Mucosa of descending colon (tissue), 3 donors: ENCODE measurements at places on chromosomes 5 and 9.

DNA sequence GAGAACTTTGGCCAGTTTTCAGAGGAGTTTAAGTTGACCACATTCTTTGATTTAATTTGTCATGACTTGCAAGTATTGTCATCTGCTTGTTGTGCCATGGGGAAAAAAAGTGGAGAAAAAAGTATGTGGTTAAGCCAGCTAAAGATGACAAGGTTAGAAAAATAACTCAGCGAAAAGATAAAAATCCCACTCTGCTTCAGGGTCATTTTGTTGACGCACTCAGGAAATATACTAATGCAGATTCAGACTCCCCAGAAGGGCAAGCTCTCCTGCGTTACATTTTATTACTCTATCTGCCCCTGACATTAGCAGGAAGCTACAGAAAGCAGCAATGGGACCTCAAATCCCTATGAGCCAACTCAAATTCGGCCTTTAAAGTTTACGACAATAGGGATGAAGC, 27.6 kb upstream of the TESK1 start:
- DNase-seq = no peak

GRCh38 chr5:1868886-1869475, 13.7 kb downstream of the IRX4 start:
- DNase-seq = no peak

DNA sequence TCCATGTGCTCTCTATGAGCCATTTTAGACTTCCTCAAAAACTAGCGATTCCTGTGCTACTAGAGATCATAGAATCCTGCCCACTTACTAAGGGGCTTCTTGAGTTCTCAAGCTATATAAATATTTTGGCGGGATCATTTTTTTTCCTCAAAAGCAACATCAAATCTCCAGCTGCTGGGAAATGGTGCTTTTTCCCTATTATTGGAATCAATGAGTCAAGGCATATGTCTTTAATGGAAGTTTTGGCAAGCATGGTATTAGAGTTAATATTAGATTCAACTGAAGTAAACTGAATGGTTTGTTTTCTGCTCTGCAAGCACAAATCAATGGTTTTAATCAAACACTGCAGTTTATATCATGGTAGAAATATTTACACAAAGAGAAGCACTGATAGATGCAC, 369.9 kb upstream of the PTGER4 start:
- DNase-seq = no peak

DNA sequence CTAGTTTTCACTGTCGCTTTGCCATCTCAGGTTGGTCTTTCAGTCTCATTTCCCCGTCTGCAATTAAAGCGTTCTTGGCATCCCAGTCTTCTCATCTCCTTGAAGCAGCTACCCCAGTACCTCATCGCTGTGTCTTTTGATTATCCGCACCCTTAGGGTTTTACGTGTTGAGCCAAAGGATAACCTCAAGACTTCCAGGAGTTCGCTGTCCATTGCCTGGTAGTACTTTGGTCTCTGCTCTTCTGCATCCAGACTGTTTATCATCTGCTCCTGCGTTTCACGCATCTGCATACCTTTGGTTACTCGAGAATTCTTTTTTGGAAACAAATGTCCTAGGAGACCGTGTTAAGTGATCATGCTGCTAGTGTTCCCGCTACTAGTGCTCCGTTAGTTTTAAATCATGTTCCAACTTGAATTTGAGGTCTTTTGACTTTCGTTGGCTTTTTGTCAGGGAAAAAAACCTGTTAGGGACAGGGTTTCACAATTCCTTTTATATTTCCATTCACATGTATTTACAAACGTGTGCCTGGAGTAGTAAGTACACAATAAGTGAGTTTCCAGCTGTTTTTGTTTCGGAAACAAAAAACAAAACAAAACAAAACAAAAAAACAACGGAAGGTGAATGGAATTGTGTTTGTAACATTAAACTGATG, 888 bp downstream of the RABGAP1 start:
- DNase-seq = peak; percentile 37

DNA sequence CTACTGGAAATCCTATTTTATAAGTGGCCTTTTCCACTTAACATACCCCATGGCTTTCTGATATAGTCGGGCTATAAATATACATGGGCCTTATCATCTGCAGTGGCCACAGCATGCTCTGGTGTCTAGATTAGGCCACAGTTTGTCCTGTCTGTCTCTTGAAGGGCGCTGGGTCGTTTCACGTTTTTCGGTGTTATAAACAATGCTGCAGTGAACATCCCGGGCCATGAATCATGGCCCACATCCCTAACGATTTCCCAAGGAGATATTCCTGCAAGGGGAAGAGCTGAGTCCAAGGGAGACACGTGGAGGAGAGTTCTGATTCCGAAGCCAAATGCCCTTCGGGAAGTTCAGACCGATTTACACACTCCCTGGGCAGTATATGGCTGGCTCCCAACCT, 8.4 kb downstream of the PLPP7 start:
- no peak for DNase-seq

DNA sequence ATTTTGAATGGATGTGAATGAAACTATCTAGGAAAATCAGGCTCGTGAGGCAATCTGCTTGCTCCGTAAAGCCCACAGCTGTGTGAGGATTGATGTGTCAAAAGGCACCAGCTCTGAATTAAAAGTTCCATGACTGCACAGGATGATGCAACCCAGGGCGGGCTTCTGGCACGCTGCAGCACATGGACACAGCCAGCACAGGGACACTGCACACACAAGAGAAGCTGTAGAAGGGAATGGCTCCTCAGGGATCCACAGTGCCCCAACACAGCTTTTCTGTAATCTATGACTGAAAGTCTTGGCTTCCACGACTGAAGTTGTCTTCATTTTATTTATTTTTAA, 151.0 kb downstream of the GCNT1 start:
- DNase-seq = peak; percentile 28

GRCh38 chr9:72592502-72593403, 71.3 kb downstream of the TMC1 start:
- DNase-seq = no peak

GRCh38 chr5:134138416-134139376, 24.2 kb downstream of the TCF7 start:
- peak; percentile 15 for DNase-seq

- no peak for DNase-seq
Observed at GRCh38 chr9:133225171-133226011, 16.3 kb upstream of the OBP2B start.

DNA sequence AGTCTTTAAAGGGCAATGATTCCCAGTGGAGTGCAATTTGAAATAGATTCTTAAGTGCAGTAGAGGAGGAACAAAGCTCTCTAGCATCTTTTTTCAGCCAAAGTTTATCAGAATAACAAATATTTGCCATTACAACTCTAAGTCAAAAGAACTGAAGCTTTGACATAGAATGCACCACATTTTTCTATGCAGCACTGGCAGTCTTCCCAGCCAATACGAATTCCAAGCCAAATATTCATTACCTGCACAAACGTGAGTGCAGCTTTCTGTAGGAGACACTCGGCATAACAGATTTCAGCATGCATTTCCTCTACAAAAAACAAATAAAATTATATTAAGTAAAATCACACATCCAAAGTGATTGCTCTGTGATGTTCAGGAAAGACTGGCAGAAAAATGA, 103.4 kb downstream of the TTC39B start:
- no peak for DNase-seq

DNA sequence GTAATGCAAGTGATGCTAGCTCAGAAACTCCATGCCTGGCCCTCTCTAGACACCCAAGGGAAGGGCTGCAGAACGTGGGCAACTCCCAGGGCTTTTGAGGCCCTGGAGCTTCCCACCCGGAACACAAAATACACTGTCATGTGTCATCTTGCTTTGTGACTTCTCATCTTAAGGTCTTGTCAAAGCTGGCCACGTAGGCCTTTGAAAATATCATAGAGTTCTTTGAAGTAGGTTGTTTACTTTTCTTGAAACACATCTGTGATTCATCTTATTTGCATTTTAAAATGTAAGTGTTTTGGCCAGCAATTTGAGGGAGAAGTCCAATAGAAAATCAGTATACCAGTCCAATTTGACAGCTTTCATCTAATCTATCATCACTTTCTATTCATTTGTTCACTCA, 40.2 kb upstream of the PALM2AKAP2 start:
- DNase-seq = no peak

GRCh38 chr9:35112257-35113020, 3.2 kb downstream of the ATOSB start:
- DNase-seq = no peak

DNA sequence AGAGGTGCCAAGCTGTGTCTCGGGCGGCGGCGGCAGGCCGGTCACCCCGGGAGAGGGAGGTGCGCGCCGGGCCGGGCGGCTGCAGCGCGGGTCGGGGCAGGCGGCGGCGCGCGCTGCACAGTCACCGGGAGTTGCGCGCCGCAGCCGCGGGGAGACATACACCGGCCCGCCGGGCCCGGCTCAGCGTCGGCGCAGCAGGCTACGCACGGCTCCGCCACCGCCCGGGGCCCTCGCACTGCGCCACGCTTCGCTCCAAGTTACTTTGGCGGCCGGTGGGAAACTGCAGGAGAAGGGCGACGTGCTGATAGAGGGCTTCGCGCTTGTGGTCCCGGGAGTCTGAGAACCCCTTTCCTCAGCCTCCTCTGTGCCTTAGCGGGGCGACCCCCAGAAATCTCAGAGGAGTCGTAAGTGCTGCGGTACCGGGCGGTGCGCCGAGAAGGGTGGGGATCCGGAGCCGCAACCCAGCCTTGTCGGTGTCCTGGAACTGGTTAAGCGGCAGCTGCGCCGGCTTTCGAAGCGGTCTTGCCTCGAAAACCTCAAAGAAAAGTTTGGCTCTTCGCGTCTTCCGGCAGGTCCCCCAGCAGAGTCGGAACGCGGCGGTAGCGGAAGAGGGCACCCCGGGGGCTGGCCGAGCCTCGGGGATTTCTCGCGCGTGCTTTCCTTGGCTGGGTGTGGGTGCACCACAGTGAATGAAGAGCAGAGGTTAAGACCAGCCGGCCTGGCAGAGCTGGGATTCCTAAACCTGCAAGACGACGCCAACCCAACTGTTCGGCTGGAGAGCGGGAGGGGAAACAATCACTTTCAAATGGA, at the start of gene EFNA5:
Gene EFNA5 (minus strand): TSS at position 6 of the 810 bp plus-strand sequence.
- peak; percentile 71 for DNase-seq

DNA sequence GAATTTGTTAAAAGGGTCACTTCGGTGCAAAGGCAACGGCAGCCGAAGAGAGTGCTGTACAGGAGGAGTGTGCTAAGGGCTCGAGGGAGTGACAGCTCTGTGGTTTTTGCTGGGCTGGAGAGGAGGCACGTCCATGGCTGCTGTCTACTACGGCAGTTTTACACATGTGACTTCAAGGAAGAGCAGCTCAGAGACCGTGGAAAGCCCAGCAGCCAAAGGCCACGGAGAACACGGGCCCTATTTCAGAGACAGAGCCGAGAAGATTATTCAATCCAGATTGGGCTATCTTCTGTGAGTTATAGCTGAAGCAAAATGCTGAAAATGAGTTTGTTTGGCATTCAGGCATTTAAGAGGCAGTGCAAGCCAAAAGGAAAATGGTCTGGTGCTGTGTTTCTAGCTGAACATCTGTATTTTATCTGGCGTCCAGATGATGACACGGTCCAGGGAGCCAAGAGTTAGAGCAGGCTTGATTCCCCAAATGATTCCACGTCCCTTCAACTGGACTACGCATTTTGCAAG, 96.4 kb downstream of the RFK start:
- no peak for DNase-seq
